Mesothelial cell of epicardium (in vitro differentiated cells): ENCODE measurements at places on chromosomes 3 and 15.

GRCh38 chr3:13085081-13085845, 12.0 kb upstream of the IQSEC1 start:
- DNase-seq = no peak

- DNase-seq = no peak
These were observed 40.8 kb downstream of the PPM1L start for GRCh38 chr3:160796813-160797164.

DNA sequence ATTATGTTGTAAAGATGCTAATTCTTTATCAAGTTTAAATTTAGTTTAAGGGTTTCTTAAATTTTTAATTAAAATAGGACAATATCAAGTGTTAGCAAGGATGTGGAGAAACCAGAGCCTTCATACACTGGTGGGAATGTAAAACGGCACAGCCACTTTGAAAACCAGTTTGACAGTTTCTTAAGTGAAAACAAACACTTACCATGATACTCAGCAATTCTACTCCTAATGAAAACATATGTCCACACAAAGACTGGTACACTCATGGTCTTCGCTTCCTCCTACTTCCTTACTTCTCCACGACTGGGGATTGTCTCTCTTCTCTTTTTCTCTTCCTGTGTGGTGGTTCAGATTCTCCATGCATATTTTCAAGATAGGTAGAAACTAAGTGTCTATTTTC, 9.2 kb downstream of the SKIC8 start:
- no peak for DNase-seq

DNA sequence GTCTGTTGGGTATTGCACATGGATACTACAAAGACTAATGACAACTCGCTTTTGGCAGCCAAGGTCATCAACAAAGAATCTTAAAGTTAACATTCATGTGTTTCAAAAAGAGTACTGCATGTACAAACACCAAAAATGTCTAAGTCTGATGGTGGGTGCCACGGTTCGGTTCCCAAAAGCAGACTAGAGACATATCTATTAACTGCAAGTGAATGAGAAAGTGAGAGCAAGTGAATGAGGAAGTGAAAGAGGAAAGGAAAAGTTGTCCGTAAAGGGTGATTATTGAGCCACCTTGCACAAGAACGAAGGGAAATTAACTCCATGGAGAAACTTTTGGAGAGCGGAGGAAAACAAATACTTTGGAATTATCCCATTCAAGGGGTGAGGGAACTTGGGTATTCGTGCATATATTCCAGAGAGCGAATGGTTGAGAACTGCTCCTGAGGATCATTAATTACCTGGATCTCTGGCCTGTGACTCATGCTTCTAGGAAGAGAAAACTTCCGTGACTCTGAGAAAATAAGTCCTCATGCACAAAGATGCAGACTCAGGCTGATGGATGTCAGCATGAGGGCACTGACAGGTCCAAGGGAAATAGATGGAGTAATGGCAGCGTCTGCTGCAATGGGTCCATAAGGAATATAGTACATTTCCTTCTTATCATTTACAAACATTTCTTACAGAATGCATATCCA, 336.5 kb upstream of the TGFBR2 start:
- DNase-seq = no peak

DNA sequence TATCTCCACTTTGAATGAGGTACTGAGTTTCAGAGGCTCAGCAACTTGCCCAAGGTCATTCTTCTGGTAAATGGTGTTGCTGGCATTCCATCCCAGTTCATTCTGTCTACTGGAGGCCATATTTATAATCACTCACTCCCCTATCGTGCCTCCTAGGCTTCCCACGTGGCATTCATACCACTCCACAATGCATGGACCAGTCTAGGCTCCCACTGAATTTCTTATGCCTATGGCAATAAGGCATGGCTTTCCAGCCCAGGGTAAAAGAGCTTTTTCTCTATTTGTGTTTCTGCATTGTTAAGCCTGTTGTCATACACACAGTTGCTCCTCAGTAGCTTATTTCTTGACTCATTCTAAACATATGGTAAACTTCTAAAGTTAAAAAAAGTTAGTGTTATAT, 19.9 kb downstream of the BBX start:
- DNase-seq = no peak

DNA sequence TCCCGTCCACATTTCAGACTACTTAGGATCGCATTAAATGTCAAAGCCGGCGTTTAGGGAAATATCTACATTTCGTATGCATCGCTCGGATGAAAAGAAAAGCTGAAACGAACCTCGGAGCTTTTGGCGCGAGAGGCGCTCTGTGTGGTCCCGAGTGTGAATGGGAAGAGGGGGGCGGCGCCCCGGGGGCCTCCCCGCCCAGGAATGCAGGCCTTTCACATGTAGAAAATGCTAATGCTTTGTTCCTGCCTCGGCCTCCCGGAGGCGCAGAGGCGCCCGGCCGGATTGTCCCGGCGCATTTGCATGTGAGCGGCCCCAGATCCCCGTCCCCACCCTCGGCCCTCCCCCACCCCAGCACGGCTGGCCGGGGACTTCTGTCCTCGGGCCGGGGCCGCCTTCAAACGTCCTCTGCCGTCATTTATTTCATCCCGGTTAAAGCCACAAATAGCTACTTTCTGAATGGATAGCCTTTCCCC, 37.0 kb upstream of the TRIM71 start:
- DNase-seq = peak; percentile 38

DNA sequence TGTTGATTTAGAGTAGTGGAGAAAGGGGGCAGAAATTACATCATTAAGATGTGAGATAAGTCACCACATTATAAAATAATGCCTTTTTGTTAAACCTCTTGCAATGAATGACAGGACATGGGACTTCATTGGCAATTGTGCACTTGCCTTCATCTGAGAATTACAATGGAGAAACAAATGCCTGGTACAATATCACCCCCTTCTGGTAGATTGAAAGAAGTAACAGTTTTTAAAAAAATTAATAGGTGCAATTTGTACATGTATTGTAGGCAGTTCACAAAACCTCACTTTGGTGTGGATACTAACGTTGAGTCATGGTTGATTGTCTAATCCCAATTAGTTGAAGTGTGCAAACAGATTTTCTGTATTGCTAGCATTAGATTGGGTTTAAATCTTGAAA, 4.6 kb upstream of the P2RY14 start:
- DNase-seq = no peak

DNA sequence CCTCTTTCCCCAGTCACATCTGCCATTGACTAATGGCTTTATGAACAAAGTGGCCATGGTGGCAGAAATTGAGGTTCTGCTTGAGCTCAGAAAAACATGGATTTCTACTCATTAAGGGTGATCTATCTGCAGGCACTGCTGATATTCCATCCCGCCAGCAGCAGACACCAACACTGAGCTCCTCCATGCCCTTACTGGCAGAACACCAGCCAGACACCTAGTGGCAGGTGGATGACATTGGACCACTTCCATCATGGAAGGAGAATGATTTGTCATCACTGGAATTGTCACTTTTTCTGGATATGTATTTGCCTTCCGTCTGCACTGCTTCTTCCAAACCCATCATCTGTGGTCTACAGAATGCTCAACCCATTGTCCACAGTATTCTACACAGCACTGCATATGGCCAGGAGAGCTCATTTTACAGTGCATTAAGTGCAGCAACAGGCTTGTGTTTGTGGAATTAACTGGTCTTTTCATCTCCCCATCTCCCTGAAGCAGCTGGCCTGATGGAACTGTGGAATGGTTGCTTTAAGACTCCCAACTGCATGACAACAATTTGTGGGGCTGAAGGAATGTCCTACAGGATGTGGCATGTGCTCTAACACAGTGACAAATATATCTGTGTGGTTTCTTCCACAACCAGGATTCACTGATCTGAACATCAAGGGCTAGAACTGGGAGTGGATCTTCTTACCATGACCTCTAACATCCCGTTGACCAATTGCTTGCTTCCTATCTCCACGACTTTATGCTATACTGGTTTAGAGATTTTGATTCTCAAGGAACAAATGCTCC, 103.4 kb downstream of the WNT7A start:
- DNase-seq = no peak

GRCh38 chr3:66598168-66598567, 97.3 kb upstream of the LRIG1 start:
- no peak for DNase-seq

GRCh38 chr15:51366071-51366470, 24.6 kb downstream of the GLDN start:
- DNase-seq = no peak

DNA sequence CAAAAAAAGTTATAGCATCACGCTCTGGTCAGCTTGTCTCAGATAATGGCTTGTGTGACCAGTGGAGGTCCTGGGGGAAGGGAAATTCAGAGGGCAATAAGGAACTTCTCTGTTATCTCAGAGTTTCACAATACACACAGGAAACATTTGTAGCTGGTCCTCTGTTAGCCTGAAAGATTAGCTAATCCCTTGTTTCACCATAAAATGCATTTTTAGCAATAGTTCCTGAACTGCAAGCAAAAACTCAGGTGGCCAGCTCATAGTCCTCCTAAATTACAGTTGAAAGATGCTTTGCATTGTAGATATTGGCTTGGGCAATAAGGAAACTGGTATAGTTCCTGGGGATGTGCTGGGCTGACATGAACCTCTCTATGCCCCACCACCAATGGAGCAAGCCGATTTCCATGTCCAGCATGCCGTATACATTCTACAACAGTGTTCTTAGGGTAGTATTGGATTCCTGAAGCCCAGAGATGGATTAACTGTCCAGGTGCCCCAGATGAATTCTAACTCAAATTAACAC, 141.5 kb upstream of the TBL1XR1 start:
- DNase-seq = no peak

DNA sequence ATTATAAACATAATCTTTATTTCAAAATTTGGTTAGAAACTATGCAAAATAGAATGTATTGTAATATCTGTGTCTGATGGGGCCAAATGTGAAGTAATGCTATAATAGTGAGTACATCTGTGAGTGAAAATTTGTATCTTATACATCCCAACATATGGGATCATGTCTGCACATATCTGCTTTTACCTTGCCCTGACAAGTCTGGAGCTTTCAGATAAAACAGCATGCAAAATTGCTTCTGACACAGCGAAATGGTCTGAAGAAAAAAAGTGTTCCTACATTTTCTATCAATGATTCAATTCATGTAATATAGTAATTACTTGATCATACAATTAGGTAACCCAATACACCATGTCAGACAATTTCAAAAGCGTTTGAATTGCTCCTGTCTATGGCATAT, 58.1 kb upstream of the P3H2 start:
- no peak for DNase-seq

DNA sequence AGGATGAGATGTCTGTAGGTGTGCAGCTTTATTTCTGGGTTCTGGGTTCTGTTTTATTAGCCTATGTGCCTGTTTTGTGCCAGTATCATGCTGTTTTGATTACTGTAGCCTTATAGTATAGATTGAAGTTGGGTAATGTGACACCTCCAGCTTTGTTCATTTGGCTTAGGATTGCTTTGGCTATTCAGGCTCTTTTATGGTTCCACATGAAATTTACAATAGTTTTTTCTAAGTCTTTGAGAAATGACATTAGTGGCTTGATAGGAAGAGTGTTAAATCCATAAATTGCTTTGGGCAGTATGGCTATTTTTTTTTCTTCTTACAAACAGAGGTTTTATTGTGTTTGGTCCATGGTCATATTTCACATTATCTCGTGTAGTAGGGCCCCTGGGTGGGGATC, 285.8 kb upstream of the GADL1 start:
- no peak for DNase-seq

DNA sequence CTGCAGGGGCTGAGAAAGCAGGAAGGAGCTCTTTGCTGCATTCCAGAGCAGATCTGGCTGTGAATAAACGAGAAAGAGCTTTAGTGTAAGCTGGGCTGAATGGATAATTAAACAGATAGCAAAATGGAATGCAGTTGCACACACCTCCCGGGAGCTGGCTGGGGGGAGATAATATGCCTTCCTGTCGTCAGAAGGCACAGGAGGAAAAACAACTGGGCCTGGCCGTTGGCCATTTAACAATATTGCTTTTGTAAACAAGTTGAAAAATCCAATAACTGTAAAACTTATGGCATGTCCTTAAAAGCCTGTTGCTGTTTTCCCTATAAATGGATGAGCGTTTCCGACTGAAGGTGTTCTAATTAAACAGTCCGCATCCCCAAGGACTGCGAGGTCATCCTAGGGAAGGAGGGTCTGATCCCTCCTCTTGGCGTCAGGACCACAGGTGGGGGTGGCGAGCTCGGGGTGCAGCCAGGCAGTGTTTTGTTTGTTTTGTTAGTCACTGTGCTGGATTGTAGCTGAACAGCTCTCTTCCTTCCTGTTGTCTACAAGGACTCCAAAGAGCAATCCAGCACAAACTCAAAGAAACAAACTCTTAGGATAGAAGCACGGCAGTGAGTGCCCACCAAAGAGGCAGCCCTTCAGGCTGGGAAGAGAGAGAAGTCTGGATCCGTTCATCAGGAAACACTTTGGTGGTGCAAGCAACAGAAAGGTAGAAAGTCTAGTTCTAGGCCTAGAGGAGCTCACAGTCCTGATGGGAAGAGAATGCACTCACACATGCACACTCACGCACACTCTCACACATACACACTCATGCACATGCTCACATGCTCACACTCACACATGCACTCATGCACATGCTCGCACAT, 133.4 kb upstream of the SMAD3 start:
- no peak for DNase-seq

GRCh38 chr3:119349354-119350041, 55.3 kb downstream of the ARHGAP31 start:
- DNase-seq = no peak

- DNase-seq = no peak
These were observed 40.3 kb upstream of the TBC1D5 start for GRCh38 chr3:17782751-17783150.

GRCh38 chr3:152258448-152259393, 10.0 kb upstream of the MBNL1 start:
- DNase-seq = no peak

DNA sequence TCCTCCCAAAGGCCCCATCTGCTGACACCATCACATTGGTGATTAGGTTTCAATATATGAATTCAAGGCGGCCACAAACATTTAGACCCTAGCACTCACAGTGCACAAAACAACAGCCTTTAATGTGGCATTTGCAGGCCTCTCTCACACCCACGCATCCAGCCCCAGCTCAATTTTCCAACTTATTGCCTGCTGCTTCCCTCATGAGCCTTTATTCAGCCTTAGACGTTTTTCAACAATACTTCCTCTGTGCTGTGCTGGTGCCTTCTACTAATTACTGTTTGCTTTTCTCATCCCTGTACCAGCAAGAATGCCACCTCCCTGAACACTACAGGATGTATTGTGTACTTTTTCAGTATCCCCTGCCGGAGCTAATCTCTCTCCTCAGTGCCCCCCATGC, 334.6 kb downstream of the GABRB3 start:
- no peak for DNase-seq

DNA sequence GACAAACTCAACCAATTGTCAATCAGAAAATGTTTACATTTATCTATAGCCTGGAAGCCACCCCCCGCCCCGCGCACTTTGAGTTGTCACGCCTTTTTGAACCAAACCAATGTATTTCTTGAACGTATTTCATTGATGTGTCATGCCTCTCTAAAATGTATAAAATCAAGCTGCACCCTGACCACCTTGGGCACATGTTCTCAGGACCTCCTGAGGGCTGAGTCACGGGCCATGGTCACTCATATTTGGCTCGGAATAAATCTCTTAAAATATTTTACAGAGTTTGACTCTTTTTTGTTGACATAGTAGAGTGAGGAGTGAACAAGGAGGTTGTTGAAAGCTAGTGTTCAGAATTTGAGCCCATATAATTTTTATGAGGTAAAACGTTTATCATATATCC, 6.5 kb downstream of the MCTP2 start:
- no peak for DNase-seq
